CD4-positive, alpha-beta T cell treated with Interleukin-12 subunit alpha and Interleukin-12 subunit beta, for 1 hour (primary cell): ENCODE measurements at places on chromosomes 5 and 9.

- no peak for DNase-seq
Measured at GRCh38 chr5:90144625-90145327, 264.8 kb downstream of the CETN3 start.

DNA sequence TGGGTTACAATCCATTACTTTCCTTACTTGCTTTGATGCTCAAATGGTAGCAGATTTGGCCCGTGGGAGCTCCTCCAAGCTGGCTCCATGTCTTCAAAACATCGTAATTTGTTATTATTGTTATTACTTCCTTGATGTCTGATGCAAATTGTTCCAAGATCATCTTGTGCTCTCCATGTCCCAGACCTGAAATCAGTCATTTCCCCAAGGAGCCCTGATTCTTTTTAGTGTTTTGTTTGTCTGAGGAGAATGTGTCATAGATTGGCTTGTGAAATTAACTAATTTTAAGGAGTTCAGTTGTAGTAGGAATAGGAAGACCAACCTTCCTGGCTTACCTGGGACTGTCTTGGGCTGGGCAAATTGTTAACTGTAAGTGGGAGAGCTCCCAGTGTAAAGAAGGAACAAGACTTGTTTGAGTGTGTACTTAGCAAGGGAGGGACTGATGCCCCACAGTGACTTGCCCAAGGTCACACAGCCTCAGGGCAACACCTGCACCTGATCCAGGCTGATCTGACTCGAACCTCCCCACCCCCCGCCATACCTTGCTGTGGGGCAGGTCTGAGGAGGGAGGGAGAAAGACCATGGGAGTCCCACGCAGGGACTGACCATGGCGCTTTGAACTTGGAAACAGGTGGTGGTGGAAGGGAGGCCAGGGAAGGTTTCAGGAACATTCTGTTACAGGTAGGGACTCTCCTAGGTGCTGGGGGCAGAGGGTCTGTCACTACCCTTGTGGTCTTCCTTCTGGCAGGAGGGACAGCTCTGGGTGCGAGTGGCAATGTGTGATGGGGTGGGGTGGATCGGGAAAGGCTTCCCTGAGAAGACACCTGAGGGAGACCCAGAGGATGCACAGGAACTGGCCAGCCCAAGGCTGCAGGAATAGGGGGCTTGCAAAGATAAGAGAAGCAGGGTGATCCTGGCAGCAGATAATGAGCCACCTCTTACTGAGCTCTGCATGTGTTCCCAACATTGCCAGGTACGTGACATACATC is 2.7 kb upstream of the BICD2 start:
- no peak for DNase-seq

DNA sequence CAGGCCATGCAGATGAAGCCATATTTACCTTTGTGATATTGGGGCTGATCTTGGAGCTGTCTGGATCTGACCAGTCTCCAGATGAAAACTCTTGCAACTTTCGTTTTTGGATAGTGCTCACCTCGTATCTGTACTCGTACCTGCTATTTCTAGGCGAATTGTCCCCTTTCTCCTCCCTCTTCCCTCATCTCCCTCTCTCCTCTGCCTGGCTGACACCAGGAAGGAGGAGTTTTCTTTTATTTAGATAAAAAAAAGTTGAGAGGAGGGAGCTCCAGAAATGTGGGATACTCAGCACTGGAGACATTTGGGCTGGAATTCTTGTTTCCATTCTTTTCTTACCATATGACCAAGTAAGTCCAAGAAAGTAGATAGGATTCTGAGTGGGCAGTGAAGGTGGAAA is 54.6 kb upstream of the ABL1 start:
- no peak for DNase-seq

GRCh38 chr5:1963941-1964451 is 81.3 kb upstream of the IRX4 start:
- DNase-seq: no peak

DNA sequence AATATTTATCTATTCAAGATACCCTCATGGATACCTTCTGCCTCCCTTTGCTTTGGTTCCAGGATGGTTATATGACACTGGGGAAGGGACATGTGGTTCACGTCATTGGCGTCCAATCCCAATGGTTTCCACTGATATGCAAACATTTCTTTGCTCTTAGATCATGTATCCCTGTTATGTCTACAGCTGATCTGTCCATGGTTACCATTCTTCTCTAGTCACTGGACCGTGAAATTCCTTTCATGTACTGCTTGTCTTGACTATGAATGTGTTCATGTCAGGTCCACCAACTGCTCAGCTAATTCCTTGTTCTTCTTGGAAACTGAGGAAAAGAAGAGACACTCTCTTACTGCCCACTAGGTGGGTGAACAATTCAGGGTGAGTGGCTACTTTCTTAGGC is 391.1 kb upstream of the ZNF608 start:
- DNase-seq: no peak

DNA sequence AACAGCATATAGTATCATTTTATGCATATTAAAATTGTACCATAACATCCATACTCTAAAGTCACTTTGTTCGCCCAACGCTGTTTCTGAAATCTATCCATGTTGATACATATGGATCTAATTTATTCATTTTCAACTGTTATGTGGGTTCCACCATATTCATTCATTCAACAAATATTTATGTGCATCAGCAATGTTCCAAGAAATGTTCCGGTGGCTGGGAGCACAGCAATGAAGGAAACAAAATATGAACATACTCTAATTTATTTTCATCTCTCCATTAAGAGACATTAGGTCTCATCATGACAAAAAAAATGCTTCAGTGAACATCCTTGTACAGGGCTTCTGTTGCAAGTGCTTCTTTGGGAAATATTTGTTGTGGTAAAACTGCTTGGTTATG is 75.4 kb downstream of the MARCHF3 start:
- no peak for DNase-seq

GRCh38 chr9:121983736-121984135 is 109.4 kb downstream of the TTLL11 start:
- no peak for DNase-seq

- no peak for DNase-seq
Measured at GRCh38 chr5:41797662-41798061, 72.6 kb downstream of the OXCT1 start.

GRCh38 chr5:53151713-53152458 is 42.3 kb upstream of the MOCS2 start:
- DNase-seq: no peak

GRCh38 chr5:64165500-64166200 is at the start of gene RNF180:
TSS of gene RNF180 (plus strand) at chr5:64165843. CDS start at chr5:64200808, 34,965 bp downstream.
- DNase-seq: no peak

GRCh38 chr9:68492806-68493205 is 47.9 kb downstream of the TMEM252 start:
- DNase-seq: no peak

DNA sequence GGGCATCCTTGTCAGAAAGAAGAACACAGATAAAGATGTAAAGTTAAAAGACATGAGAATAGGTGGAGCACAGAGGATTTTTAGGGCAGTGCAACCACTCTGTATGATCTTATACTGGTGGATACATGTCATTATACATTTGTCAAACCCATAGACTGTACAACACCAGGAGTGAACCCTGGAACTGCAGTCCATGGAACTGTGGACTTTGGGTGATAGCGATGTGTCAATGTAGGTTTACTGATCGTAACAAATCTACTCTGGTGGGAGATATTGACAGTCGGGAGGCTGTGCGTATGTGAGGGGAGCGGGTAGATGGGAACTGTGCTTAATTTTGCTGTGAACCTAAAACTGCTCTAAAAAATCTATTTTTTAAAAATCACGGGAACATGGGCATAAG is 60.6 kb downstream of the MROH2B start:
- DNase-seq: no peak
